CD4-positive, alpha-beta T cell (primary cell): ENCODE measurements at places on chromosomes 16 and 17. TPM values are rescaled to one million over a fixed set of nuclear protein-coding genes. Genes with fewer than 3 reads are reported as not detected.

DNA sequence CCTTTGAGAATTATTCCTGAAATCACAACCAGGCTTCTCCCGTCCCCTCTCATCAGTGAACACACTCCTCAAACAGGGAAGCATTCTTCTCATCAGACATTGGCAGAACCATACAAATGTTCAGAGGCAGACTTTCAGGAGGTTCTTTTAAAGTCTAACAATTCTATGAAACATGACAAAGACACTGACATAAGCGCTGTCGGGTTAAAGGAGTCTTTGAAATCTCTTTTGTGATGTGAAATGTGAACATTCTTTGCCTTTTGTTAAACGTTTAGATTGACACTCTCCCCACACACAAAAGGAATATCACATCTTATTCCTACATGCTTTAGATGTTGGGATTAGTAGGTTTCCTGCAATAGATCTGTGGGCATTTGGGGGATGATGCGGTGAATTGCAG lies 63.9 kb downstream of the NETO2 start:
- no peak for DNase-seq

Gene EPOP
- 0.16 TPM for total RNA-seq

GRCh38 chr17:37054894-37055293 lies 106.1 kb downstream of the AATF start:
- DNase-seq: no peak

- peak; percentile 14 for DNase-seq
Observed at GRCh38 chr16:85027958-85028684, 526 bp downstream of the KIAA0513 start.

DNA sequence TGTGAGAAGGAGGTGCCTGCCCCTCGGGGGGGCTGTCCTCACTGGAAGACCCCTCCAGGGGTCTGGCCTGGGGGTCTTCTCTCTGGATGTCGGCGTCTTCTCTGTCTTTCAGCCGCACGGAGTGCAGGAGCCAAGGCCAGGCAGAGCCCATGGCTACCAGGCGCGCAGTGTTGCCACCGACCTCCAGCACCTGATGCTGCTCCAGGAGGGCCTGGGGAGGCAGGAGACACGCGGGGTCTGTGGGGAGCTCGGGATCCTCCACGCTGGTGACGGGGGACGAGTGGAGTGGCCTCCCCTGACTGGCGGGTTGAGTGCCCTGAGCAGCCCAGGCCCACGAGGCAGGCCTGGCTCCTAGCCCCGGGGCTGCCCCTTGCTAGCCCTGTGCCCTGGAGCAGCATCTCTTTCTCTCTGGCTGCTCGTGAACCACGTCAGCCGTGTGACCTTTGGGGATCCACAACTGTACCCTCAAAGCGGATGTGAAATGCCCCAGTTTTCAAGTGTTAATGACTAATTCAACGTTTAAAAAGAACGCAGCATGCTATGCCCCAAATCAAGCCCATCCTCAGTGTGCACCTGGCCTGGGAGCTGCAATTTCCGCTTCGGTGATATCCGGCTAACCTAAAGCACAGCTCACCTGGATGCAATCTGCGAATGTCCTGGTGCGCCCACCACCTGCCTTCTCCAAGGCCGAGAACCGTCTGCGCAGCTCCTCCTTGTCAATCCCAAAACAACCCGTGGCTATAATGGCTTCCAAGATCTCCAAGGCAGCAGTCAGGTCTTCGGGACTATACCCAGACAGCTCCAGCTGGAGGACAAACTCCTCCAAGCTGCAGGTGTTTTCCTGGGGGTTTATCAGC lies 62.9 kb downstream of the IL21R start:
- no peak for DNase-seq

GRCh38 chr16:51237207-51237606 lies 86.1 kb upstream of the SALL1 start:
- DNase-seq: no peak

Gene STH
- not detected for total RNA-seq

- DNase-seq: no peak
Observed at GRCh38 chr17:5429191-5429887, 9.4 kb downstream of the RPAIN start.

GRCh38 chr17:29581583-29582253 lies 7.7 kb downstream of the GIT1 start:
- DNase-seq: no peak

Gene CCL17
- total RNA-seq: not detected

DNA sequence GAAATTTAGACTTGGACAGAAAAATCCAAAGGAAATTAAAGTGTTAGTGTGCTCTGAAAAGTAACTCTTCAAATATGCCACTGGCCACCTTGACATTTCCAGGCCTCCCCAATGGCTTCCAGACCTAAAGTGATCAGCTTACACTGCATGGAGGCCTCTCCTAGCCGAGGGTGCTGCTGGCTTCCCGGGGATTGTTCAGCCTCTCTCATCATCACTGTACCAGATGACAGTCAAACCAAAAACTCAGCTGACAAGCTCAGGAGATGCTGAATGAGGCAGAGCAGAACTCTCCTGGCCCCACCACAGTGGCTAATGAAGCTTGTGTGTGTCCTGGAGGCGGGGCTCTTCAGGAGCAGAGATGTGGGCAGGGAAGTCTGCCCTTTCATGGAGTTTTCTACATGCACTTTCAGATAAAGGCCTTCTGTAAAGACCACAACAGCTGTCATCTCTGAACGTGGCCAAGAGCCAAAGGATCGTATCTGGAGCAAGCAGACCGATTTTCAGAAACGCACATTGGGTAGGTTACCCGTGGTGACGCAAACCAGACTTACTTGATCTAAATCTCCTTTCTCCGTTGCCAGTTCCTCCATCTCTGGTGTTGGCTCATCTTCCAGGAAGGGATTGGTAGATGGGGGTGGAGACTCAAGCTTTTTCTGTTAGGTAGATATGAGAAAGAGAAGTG lies 113.3 kb downstream of the VPS53 start:
- no peak for DNase-seq
